ENCODE measurements at places on chromosomes 16 and 17. TPM values are rescaled to one million over a fixed set of nuclear protein-coding genes. Genes with fewer than 3 reads are reported as not detected.

The HAGH gene
- total RNA-seq = 216 TPM

The MTHFSD gene
- 16.4 TPM for total RNA-seq

The HOXB1 gene
- not detected for total RNA-seq

- H3K4me3 ChIP-seq = no peak overlapping the region
- DNase-seq = no peak
- no peaks in the 10 kb centered on the region for H3K27me3 ChIP-seq
- H3K4me1 ChIP-seq = no peaks in the 10 kb centered on the region
Observed at GRCh38 chr17:55825213-55825612, 74.4 kb downstream of the PCTP start.

GRCh38 chr17:50532452-50533024, at the start of gene EPN3:
TSS of gene EPN3 (plus strand) at chr17:50532735. CDS start at chr17:50536557, 3,822 bp downstream.
- H3K27ac ChIP-seq = no peak within 1 kb of the TSS
- H3K4me3 ChIP-seq = no peak within 1 kb of the TSS
- peaks cover 14% of the 10 kb centered on the region for H3K27me3 ChIP-seq
- peaks cover 20% of the 10 kb centered on the region for H3K4me1 ChIP-seq

DNA sequence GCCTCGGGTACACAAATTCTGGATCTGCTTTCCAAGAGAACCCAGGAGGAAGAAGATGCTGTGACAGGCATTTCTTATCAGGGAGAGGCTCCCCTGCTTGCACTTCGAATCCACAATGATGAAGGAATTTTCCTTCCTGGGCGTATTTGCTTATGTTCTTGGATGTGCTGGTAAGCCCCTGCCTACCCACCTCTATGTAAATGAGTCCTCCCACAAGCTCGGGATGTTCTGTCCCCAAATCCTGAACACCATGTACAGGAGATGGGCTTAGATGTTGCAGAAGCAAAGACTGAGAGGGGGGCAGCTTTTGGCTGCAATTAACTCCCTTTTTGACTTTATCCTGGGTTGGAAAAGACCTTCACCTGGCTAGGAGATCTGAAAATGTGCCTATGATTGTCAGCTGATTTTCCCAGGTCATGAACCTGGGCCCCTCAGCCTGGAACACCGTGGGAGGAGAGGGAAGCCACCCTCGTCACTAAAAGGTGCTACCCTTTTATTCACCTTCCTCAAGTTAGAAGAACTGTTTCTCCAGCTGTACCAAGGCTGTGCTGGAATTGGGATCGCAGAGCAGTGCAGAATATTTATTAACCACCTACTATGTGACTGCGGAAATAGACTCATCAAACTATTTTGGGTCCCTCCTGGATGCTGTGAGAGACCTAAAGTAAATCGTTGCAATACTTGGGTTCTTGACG, 150.1 kb downstream of the RBFOX1 start:
- H3K4me1 ChIP-seq = peaks cover 12% of the 10 kb centered on the region
- no peaks in the 10 kb centered on the region for H3K36me3 ChIP-seq
- no peak for DNase-seq
- no peak overlapping the region for H3K4me3 ChIP-seq
- no peaks in the 10 kb centered on the region for H3K27me3 ChIP-seq

DNA sequence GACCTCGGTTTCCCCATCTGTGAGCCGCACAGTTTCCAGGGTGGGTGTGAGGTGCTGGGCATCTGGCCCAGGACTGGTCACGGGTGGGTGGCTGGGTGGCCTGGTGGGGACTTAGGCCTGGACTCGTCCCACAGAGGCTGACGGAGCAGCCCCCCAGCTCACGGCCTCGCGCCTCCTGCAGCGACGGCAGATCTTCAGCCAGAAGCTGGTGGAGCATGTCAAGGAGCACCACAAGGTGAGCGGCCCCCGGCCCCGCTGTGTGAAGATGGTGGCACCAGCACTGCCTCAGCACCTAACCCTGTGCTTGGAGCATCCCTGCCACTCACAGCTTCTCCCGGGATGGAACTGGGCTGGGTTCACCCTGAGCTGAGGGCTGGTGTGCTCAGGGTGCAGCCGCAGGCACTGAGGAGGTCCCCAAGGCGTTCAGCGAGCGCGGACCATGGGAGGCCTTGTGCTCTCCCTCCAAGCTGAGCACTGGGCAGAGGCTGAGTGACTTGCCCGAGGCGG, 2.4 kb downstream of the CDT1 start:
- H3K27ac ChIP-seq = no peak overlapping the region
- DNase-seq = no peak
- H3K4me3 ChIP-seq = no peak overlapping the region
- H3K4me1 ChIP-seq = peaks cover 18% of the 10 kb centered on the region
- H3K27me3 ChIP-seq = peaks cover 10% of the 10 kb centered on the region

- no peaks in the 10 kb centered on the region for H3K36me3 ChIP-seq
- H3K27ac ChIP-seq = no peak overlapping the region
- H3K27me3 ChIP-seq = no peaks in the 10 kb centered on the region
- H3K4me3 ChIP-seq = no peak overlapping the region
Observed at GRCh38 chr17:41956522-41956921, 10.1 kb upstream of the CNP start.

DNA sequence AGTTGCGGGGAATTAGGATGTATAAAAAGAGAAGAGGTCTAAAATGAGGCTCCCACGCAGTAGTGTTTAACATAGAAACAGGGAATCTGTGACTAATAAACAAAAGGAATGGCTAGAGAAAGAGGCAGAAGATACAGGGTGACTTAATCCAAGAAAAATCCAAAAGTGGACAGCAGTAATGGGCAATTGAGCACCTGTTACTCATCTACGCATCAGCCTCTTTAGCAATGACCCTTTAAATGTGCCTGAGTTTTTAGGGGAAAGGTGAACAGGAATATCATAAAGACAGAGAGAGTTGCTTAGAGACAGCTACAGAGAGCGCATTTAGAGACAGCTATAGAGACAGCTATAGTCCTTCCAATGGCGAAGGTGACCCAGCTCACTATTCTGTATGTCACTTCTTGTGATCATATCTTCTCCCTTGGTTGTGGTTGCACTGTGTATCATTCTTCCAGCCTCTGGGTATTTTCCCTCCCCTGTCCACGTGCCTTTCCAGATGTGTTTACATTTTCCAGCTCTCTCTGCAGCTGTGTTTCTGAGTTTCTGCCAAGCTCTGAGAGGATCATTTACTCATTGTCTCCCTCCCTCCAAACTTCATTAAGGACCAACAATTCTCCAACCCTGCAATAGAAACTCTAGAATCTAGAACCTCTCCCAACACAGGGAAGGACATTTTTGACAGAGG, 61.5 kb downstream of the MYOCD start:
- H3K27me3 ChIP-seq = no peaks in the 10 kb centered on the region
- no peak for DNase-seq
- H3K4me1 ChIP-seq = no peaks in the 10 kb centered on the region
- no peak overlapping the region for H3K4me3 ChIP-seq
- no peak overlapping the region for H3K27ac ChIP-seq

- no peaks in the 10 kb centered on the region for H3K27me3 ChIP-seq
- no peak overlapping the region for H3K4me3 ChIP-seq
- H3K4me1 ChIP-seq = no peaks in the 10 kb centered on the region
- DNase-seq = no peak
Observed at GRCh38 chr17:80441133-80441578, 26.2 kb downstream of the ENDOV start.

All from gastrocnemius medialis (tissue), 4 donors.